ENCODE measurements at places on chromosomes 1 and 21. TPM values are rescaled to one million over a fixed set of nuclear protein-coding genes. Genes with fewer than 3 reads are reported as not detected.

CELA2B gene
- total RNA-seq: 1.8 TPM

ITGB3BP gene
- 14.7 TPM for total RNA-seq

OPTC gene
- not detected for total RNA-seq

SMG5 gene
- total RNA-seq: 52.3 TPM

AMPD1 gene
- not detected for total RNA-seq

LHX8 gene
- total RNA-seq: not detected

SMPDL3B gene
- total RNA-seq: 23.7 TPM

TMEM269 gene
- total RNA-seq: not detected

UBL4B gene
- total RNA-seq: not detected

RNF187 gene
- total RNA-seq: 36.1 TPM

AMIGO1 gene
- 11.8 TPM for total RNA-seq

SPATA46 gene
- total RNA-seq: not detected

KANK4 gene
- total RNA-seq: 0.63 TPM

ANGPTL3 gene
- total RNA-seq: not detected

NGF gene
- 1.5 TPM for total RNA-seq

PTP4A2 gene
- 204 TPM for total RNA-seq

SLC9C2 gene
- not detected for total RNA-seq

LORICRIN gene
- total RNA-seq: not detected

GNG4 gene
- total RNA-seq: not detected

LEMD1 gene
- total RNA-seq: 14.7 TPM

OR2T35 gene
- total RNA-seq: not detected

EXTL1 gene
- not detected for total RNA-seq

OLFML3 gene
- total RNA-seq: 13.2 TPM

PDPN gene
- 56.5 TPM for total RNA-seq

KRTAP19-3 gene
- not detected for total RNA-seq

PIK3R3 gene
- 35.4 TPM for total RNA-seq

NBPF4 gene
- total RNA-seq: not detected

ASCL5 gene
- total RNA-seq: not detected

SH2D5 gene
- 0.40 TPM for total RNA-seq

CD34 gene
- total RNA-seq: 21.2 TPM

GBP5 gene
- total RNA-seq: 8.1 TPM

TNFRSF4 gene
- 3.0 TPM for total RNA-seq

KCND3 gene
- total RNA-seq: 6.4 TPM

CAMTA1 gene
- total RNA-seq: 49.6 TPM

IL12RB2 gene
- total RNA-seq: 0.89 TPM

GDAP2 gene
- 29.9 TPM for total RNA-seq

All from upper lobe of left lung (tissue), 6 donors.